ENCODE measurements at places on chromosomes 12 and 14. TPM values are rescaled to one million over a fixed set of nuclear protein-coding genes. Genes with fewer than 3 reads are reported as not detected.

SLC4A8 gene
- 5.4 TPM for total RNA-seq

PPP4R4 gene
- total RNA-seq: 3.3 TPM

KRT78 gene
- total RNA-seq: not detected

- no peak for DNase-seq
Measured at GRCh38 chr14:52112336-52113018, 43.6 kb upstream of the NID2 start.
